ENCODE measurements at places on chromosomes 16 and 17.

DNA sequence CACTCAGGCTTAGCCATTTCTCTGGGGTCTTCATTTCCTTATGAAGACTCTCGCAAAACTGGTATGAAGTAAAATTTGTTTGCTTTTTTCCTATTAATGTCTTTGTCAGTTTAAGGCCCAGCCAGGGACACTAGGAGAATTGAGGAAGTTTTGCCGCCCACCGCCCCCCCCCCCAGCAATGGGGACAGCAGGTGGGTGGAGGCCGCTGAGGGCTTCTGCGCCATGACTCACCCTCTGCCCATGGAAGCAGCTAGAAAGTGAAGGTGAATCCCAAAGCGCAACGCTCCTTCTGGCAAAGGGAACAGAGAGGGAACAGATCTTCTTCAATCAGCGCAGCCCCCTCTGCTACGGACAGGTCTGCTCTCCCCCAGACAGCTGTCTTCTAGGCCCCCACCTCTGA is 49.7 kb downstream of the MARF1 start:
- DNase-seq = no peak

DNA sequence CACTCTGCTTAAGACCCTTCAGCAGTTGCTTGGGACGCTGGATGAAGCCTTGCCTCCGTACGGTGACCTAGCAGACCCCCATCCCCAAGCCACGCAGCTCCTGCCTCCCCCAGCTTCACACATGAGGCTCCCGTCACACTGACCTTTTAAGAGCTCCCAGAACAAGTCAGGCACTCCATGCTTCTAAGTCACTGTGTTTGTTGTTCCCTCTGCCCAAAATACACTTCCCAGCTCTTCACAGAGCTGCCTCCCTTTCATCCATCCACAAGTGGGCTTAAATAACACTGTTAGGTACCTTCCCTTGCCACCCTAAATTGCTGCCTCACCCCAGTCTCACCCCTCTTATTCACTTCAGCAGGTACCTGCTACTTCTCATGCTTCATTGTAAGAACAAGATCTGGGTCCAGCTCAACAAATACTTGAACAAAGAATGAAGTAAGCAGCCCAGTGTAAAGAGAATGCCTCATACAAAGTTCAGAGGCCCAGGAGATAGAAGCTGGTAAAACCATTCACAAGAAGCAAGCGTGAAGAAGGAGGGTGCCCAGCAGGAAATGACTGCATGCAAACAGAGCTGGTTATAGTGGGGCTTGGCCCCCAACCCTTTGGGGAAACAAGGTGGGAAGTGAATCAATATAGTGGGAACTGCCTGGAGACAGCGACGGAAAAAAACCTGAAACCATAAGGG is 5.8 kb downstream of the ZC3H7A start:
- no peak for DNase-seq

GRCh38 chr16:57698812-57699405 is 4.3 kb downstream of the DRC7 start:
- DNase-seq = no peak

- no peak for DNase-seq
Observed at GRCh38 chr16:60484901-60485300, 1551.3 kb downstream of the CDH8 start.

DNA sequence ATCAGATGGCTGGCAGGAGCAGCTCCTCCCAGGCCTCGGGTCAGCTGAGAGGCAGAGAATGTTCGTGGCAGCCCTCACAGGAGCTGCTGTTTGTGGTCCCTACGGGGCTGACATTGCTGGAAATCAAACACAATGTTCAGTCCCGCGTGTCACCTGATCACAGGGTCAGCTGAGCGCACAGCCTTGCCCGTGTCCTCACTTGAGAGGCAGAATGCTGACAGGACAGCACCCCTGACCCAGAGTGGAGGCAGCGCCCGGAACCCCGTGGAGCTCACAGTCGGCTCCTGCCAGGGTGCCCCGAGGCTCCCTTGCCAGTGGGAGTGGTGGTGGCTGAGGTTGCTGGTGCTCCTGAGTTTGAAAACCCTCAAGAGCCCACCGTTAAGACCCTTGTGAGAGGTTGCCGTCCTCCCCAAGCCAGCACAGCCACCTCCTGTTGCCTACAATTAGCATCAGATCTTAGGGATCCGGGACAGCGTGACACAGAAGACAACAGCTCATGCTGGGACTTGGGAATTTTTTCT is 3.6 kb upstream of the CHMP6 start:
- DNase-seq = no peak

DNA sequence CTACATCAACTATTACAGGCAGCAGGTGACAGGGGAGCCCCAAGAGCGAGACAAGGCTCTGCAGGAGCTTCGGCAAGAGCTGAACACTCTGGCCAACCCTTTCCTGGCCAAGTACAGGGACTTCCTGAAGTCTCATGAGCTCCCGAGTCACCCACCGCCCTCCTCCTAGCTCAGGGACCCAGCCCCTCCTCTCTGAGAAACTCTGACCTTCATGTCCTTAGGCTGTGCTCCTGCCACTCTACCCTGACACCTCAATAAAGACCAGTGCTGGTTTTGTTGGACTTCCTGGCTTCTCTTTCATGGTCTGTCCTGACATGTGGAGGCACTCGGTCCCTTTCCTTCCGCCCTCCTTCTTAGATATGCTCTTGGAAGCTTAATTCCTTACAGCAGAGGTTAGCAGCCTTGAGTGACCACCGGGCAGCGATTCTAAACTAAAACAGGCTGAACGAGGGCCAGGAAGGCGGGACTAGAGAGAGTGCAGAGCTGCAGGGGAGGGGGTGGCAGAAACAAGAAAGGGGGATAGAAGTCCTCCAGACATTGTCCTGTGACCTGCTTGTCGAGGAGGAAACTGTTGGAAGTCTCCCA is 915 bp downstream of the AHSP start:
- DNase-seq = no peak

DNA sequence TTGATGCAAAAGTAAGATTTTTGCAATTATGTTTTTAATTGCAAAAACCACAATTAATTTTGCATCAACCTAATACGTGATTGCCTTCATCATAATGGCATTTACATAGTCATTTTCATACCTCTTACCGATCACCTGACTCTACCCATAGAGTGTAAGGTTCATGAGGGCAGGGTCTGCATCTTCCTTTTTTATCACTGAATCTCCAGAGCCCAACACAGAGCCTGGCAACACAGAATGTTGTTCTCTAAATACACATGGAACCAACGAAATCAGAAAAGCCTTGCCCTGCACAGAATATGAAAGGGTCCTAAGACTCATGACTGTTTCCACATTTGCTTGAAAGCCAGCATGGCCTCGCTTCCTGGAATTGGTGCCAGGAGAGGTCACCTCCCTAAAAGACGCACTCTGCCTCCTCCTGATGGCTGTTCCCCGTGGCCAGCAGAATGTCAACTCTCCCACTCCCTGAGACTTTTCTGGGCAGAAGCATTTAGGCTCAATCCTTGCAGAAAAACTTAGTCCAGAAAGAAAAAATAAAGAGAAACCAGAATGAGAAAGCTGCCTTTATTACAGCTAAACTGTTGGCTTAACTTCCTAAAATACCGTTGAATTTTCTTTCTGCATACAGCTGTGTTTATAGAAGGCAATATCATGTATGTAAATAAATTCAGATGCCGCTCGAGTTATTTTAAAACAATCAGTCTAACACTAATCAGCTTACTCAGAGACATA is 327.8 kb upstream of the MAF start:
- DNase-seq = no peak

GRCh38 chr16:75305364-75306098 is 54.1 kb upstream of the BCAR1 start:
- DNase-seq = no peak

Data from NCI-H510A (cell line).